ENCODE measurements at places on chromosomes 4 and X.

DNA sequence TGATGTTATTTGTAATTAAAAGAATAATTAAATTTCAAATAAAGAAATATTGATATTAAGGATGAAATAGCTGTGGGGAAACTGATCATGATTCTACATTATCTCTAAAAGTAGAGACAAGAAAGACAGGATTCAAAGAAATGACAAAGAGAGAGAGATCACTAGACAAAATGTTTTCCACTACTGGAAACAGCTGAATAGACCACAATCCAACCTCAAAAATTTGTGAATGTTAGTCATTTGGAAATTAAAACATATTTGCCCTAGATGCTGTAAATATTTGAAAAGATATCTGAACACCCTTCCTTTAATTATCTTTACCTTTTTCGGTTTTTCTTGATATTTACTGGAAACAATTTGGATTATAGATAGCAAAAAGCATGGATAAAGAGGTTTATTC, 414.9 kb downstream of the CENPC start:
- DNase-seq = no peak

DNA sequence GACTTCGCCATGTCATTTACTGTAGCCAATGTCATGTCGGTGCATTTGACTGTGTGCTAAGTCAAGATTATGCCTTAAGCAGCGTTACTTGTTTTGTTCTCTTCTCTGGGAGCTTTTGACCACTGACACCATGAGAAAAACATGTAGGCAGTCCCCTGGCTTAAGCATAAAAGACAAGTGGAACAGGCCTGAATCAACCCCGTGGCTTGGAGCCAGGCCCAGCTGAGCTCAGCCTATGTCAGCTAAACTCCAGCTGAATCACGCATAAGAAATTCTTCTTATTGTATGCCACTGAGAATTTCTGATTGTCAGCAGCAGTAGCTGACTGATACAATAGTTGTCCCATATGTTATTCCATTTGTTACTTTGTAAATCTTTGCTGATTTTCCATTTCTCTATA, 261.9 kb downstream of the CBLL2 start:
- DNase-seq = peak; percentile 24

GRCh38 chr4:183118585-183118984, 19.5 kb downstream of the WWC2 start:
- peak; percentile 89 for DNase-seq

DNA sequence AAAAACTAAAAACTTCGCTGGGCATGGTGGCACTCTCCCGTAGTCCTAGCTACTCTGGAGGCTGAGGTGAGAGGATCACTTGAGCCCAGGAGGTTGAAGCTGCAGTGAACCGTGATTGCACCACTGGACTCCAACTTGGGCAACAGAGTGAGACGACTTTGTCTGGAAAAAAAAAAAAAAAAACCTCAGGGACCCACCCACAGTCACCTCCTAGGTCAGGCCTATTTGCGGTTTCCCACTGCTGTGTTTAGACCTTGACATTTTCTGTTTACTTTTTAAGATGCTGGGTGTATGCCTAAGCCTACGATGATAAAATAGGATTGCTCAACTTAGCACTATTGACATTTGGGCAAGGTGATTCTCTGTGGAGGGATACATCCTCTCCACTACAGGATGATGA, 197.4 kb upstream of the TBL1X start:
- no peak for DNase-seq

DNA sequence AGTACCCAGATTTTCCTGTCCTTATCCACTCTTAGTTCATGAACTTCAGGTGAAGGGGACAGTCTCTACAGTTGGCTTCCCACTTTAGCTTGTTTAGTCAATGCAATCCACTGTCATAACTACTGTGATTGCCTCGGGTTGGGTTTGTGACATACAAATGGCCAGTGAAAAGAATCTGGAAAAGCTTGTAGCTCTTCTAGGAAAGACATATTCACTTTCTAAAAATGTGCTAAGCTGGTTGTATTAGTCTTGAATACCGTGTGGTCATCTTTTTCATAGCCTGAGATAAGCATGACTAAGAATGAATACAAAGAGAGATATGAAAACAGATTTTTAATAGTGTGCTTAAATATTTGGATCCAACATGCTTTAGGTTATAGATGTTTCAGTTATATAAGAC, 1443.5 kb upstream of the IGFBP7 start:
- DNase-seq = no peak

GRCh38 chrX:68659786-68660185, 12.3 kb downstream of the STARD8 start:
- DNase-seq = no peak

GRCh38 chr4:872241-872981, 46.5 kb upstream of the CPLX1 start:
- DNase-seq = no peak

GRCh38 chr4:108828620-108829019, 65.8 kb upstream of the ETNPPL start:
- DNase-seq = no peak

GRCh38 chr4:139129206-139129605, 47.8 kb downstream of the ELF2 start:
- no peak for DNase-seq

Measured in fibroblast of skin of left biceps (primary cell).